ENCODE measurements at places on chromosomes 5 and 9.

DNA sequence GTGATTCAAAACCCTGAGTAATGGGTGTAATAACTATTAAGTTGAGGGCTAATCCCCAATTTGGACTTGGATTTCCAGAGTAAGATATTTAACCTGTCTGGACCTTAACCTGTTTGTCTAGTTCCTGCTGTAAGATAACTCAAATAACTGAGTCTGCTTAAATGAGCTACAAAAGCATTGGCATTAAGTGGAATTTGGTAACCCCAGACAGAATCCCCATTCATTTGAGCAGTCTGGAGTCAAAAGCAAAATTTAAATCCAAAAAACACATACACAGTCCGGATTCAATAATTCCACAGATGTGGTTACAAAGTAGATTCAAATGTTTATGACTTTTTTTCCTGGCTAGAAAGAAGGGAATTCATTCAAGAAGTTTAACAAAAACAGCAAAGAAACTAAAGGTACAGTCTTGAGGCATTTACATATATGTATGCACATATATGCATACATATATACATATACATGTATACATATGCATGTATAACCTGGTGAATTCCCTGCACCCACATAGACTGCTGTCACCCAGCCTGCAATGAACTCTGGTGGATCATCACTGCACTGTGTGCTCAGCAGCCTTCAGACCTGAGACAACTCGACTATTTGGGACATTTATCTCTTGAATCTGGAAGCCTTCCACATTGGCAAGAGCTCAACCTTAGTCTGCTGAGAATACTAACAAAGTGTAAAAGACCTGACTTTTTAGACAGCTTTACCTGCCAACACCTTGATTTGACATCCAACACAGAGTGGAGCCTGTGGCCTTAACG, 205.4 kb downstream of the LURAP1L start:
- DNase-seq, result no peak

DNA sequence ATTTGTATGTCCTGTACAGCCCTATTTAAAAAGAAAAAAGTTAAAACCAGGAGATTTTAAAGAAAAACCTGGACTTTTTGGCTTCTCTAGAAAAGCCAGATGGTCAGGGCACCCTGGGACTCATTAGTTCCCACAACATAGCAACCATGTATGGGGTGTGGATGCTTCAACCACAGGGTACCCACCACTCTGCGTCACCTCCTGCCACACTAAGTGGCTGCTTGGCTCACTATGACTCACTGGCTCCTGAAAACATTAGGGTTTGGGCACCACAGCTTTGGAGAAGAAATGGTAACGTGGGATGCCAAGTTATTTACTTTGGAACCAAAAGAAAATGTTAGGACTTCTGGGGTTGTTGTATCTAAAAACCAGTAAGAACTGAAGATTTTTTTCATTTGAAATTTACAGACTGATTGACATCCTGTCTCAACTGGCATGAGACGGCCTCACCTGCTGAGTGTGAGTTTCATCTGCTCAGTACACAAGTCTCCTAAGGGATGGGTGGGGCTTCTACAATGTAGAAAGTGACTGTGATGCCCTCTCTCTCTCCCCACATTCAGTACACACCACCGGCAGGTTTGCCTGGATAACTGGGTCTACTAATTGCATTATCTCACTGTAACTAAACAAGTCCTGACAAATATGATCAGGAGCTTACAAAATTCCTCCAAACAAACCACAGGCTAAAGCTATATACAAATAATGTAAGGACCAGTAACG, 103.9 kb downstream of the ESM1 start:
- no peak for DNase-seq

- DNase-seq, result no peak
Measured at GRCh38 chr9:7454624-7455023, 345.0 kb downstream of the DMAC1 start.

DNA sequence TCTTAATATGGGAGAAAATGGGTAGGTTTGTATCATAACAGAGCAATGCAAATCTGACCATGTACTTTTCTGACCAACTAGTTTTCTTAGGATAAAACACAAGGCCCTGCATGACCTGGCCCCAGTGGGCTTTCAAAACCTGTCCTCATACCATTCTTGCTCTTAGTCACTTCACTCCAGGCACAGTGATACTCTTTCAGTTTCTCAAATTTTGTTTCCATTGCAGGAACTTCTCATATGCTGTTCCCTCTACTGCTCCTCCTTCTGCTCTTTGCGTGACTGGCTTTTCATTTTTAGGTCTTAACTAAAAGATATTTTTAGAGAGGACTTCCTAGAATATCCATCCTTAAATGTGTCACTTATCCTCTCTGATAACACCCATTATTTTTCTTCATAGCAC, 112.4 kb downstream of the INIP start:
- no peak for DNase-seq

DNA sequence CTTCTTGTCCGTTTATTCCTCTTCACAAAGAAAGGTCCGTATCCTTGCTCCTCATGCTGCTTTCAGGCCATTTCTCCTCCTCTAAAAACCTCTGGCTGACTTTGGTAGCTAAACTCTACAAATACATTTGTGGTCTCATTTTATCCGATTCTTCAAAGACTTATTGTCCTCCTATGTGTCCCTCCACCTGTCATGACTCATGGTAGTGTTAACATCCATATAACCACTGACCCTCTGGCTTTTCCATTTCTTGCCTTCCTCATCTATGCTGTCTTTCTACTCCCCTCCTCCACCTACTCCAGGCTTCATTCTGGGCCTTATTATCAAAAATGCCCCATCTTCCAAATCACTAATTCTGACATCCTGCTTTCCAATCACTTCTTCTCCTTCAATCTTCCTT, 4.1 kb upstream of the SEMA6A start:
- no peak for DNase-seq

DNA sequence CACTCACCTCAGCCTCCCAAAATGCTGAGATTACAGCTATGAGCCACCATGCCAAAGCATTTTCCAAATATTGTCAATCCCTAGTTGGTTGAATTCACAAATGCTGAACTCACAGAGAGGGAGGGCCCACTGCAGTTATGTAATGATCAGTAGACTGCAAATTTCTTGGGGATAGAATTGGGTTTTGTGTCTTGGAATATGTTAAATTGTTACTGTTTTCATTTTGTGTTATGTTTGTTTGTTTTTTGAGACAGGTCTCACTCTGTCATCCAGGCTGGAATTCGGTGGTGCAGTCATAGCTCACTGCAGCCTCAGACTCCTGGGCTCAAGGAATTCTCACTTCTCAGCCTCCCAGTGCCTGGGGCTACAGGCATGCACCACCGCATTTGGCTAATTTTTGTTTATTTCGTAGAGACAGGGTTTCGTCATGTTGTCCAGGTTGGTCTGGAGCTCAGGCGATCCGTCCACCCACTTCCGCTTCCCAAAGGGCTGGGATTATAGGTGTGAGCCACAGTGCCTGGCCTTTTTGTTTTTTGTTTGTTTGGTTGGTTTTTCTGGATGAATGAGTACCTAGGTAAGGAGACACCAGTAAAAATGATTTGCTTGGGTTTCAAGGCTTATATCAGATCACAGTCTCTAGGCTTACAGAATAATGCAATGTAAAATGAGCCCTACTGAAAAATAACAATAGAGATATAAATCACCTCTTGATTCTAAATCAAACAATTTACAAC, 31.5 kb upstream of the LMNB1 start:
- no peak for DNase-seq

Measured in NCI-H187 (cell line).